RWPE2 (cell line): ENCODE measurements at places on chromosomes 5 and 9.
A peak's percentile ranks its signal among the peaks of the same experiment; 100 is the strongest.

- DNase-seq, result no peak
These were observed 46.6 kb downstream of the CSNK1A1 start for GRCh38 chr5:149504677-149505076.

DNA sequence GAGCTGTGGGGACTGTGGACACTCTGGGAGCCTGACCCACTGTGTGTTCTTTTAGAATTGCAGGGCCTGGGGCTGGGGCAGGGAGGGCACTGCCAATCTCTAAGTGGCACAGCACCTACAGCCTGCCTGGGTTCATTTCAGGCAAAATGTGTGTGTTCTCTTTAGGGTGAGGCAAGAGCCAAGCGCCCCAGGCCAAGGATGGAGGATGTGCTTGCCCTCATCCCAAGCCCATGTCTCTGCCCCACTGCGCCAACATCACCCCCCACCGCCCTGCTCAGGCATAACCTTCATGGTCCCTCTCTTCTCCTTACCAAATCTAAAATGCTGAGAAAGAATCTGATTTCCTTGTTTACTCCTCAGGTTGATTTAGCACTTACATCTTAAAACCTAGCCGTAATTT is 304.4 kb downstream of the RAB3C start:
- DNase-seq, result no peak

DNA sequence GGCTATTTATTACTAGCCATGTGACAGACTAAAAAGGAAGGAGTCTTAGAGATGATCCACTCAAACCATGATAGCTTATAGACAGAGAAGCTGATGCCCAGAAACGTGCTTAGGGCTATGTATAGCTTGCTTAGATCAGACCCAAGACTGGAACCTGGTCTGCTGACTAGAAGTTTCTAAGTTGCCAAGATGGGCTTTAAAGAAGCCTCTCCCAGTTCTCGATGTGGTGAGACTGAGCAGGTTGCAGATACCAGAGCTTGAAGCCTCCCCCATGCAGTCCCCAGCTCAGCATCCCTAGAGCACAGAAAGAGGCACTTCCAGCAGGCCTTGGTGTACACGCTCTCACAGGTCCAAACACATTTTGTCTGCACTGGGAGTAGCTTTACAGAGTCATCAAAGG is 51.1 kb upstream of the ATP10B start:
- no peak for DNase-seq

DNA sequence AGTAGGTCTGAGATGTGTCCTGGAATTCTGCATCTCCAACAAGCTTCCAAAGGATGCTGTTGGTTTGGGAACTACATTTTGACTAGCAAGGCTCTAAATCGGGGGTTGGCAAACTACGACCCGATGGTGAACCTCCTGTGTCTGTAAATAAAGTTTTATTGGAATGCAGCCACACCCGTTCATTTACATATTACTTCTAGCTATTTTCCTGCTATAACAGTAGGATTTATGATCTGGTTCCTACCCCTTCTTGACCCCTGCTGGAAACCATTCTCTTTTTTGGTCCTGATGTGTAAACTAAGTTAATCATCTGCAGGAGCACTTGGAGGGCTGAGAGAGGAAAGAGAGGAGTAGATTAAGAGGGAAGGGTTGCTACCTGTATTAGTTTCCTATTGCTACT is 454.5 kb downstream of the RASEF start:
- no peak for DNase-seq

DNA sequence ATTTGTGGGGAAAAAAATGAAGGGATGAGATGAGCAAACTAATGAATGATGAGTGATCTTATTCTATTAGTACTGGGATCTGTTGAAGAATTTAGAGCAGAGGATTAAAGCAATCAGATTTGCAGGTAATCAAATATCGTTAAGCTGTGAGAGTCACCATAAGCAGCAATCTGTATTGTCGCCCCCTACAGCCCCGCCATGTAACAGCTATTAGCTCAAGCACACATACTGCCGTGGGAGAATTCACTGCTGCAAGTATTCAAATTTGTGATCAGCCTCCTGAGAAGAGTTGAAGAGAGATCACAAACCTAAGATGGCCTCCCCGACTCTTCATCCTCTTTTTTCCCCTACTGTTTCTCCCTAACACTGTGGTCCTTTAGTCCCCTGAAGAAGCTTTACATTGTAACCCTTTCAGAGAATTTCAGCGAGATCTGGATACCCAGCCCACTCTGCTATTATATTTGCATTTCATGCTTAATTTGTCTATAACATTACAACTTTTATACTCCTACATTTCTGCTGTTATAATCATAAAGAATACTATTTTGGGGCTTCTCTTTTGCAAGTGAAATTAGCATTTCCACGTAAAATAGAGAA is 28.5 kb upstream of the PHF24 start:
- no peak for DNase-seq

DNA sequence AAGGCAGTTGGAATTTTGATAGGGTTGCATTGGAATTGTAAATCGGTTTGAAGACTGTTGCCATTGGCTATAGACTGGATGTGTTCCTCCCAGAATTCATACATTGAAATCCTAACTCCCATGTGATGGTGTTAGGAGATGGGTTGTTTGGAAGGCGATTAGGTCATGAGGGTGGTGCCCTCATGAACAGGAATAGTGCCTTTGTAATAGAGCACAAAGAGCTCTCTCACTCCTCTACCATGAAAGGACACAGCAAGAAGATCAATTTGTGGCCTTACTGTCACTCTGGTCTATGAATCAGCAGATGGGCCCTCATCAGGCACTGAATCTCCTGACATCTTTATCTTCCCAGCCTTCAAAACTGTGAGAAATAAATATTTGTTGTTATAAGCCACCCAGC is 133.2 kb downstream of the PARP8 start:
- DNase-seq, result no peak

GRCh38 chr9:127812936-127813675 is 10.4 kb downstream of the FPGS start:
- peak; percentile 66 for DNase-seq

GRCh38 chr5:125612181-125612721 is 811.0 kb upstream of the GRAMD2B start:
- DNase-seq, result no peak

- no peak for DNase-seq
These were observed 191.4 kb downstream of the MTRR start for GRCh38 chr5:8060235-8060952.

DNA sequence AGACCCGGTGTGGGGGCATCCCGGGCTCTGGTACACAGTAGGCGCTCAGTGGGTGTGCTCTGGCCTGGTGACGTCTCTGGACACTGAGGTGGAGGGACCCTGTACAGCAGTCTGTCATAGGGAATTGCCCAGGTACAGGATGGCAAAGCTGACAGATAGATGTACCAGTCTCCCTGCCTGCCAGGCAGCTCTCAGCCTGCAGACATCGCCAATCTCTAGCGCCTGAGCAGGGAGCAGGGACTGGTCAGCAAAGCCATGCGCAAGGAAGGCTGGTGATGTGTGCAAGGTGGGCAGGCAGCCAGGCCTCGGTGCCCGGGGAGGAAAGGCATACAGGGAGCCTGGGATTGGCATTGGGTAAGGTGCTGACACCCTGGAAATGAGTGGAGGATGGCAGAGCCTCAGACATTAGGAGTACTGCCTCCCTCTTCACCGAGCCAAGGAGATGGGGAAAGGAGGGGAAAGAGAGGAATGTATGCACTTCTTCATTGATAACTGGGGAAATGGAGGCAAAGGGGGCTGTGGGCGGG is 33.9 kb upstream of the BRD3 start:
- no peak for DNase-seq

GRCh38 chr5:176743136-176743861 is 67.1 kb upstream of the UNC5A start:
- DNase-seq, result peak; percentile 54

DNA sequence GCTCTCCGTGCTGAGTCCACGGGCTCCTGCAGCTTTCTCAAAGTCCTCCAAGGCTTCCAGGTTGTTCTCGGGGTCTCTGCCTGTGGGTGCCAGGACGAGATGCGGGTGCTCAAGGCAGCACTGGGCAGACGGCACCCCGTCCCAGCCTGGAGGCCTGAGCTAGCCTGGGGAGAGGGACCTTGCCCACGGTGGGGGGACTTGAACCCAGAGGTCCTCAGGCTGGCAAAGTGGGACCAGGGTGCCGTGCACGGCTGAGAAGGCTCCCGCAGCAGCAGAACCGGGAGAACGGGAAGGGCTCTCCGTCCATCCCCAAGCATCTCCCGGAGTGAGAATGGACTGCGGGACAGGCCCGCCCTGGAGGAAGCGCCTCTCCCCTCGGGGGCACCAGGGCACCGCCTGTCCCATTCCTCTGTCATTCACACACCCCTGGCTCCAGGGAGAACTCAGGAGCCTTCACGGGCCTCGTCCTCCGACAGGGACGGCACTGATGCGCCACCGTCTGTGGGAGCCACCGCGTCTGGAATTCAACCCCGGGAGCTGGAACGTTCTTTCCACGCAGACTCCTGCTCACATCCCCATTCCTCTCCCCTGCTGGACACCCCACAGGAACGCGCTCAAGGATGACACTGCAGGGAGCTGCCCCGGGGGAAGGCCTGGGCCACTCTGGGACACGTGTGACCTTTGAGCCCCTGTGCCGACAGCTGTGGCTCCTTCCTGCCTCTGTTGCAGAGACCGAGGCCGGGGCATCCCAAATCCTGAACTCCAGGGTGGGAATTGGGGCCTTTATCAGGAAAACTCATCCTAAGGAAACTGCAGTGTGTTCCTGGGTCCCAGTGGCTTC is 16.3 kb upstream of the OBP2B start:
- DNase-seq, result no peak

- DNase-seq, result no peak
These were observed 99.5 kb upstream of the LMX1B start for GRCh38 chr9:126514037-126514821.

DNA sequence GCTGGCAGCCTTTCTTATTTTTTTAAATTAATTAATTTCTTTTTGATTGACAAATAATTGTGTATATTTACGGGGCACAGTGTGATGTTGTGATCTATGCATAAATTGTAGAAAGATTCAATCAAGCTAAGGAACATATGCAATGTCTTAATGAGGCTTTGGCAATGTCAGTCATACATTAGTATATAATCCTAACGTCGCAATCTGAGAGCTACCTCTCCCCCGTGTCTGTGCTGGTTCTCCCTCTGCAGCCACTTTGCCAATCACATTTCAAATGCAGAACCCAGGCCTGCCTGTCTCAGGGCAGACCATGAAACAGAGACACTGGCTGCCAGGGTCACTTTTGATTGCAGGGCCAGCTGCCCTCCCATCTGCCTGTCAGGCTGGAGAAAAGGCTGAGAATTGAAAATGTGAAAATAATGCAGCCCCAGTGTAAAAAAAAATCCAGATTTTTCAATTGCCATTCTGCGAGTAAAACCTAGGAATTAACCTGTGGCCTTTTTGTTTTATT is 56.3 kb downstream of the SLC24A2 start:
- no peak for DNase-seq

- no peak for DNase-seq
These were observed 11.7 kb downstream of the MLLT3 start for GRCh38 chr9:20610591-20610990.

- no peak for DNase-seq
These were observed 12.6 kb upstream of the FYB1 start for GRCh38 chr5:39231705-39232525.

DNA sequence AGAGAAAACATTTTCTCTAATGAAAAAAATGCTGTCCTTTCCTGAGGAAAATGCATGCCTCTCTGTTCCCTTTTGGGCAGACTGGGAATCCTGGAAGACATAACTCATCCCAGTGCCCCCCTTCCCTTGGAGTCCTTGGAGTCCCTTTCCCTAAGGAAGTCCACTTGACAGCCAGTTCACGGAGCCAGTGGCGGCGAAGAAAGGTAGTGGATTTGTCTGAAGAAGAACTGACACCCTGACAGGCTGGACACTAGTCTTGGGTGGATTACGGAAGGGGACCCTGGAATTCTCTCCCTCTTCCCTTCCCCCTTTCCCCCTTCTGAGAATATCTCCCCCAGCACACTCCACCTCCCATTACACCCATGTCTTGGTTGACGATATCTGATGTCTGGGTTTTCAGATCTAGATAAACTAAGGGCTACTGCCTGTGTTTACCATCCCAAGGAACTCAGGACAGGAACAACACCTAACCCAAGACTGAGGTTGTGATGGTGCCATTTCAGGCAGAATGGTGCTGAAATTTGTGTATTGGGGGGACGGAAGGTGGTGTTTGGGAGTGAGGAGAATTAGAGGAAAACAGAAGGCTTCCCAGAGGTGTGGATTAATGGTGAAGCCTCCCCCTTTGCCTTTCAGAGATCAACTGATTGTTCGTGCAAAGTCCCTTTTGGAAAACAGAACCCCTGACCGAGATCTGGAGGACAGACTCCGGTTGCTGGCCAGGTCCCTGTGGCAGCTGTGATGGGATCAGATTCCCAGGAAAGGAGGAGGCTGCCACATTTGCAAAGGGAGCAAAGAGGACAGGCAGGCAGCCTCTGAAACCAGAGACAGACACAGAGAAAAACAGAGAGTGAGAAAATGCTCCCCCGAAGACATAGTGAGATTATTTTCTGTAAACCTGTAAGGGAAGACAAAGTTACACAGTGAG is 704 bp downstream of the SPARC start:
- no peak for DNase-seq

GRCh38 chr9:82021198-82021597 is 32.6 kb downstream of the SPATA31D1 start:
- peak; percentile 81 for DNase-seq

GRCh38 chr5:126471875-126472537 is 48.8 kb downstream of the GRAMD2B start:
- DNase-seq, result no peak

DNA sequence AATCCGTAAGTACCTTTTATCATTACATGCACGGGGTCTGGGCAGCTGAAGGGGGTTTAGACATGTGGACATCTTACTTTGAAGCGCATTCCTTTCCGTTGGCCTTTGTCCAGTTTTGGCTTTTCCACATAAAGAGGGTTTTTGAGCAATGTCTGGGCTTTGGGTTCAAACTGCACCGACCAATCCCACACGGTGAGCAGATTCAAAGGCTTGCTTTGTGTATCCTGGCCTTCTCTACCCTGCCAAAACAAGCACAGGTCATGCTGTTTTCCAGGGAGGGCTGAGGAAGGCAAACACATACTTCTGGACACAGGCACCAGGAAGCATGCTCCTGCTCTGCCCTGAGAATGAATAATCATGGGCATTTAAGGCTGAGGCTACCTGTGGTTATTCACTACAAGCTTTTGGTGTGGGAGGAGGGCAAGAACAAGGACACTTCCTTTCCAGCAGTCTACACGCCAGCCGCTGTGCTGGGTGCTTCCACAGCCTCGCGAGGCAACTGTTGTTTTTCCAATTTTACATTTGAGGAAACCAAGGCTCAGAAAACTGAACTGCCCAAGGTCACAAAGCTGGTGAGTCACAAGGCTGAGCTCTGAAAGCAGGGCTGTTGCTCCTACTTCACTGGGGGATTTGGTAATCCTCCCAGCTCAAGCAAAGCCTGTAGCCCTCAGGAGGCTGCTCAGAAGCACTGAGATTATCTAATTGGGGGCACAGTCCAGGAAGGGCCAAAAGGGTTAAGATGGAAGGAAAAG is 59.8 kb upstream of the GOLPH3 start:
- no peak for DNase-seq
